Karpas-422 (cell line): ENCODE measurements at places on chromosomes 3 and 15. TPM values are rescaled to one million over a fixed set of nuclear protein-coding genes. Genes with fewer than 3 reads are reported as not detected.
A peak's percentile ranks its signal among the peaks of the same experiment; 100 is the strongest.

GRCh38 chr3:157300094-157300493 lies 136.6 kb upstream of the PTX3 start:
- H3K27ac ChIP-seq = no peak overlapping the region
- DNase-seq = no peak
- no peak overlapping the region for H3K4me3 ChIP-seq
- no peaks in the 10 kb centered on the region for H3K36me3 ChIP-seq
- no peaks in the 10 kb centered on the region for H3K27me3 ChIP-seq

The ZNF717 gene
- total RNA-seq = 11.5 and 25.0 TPM in 2 replicates

DNA sequence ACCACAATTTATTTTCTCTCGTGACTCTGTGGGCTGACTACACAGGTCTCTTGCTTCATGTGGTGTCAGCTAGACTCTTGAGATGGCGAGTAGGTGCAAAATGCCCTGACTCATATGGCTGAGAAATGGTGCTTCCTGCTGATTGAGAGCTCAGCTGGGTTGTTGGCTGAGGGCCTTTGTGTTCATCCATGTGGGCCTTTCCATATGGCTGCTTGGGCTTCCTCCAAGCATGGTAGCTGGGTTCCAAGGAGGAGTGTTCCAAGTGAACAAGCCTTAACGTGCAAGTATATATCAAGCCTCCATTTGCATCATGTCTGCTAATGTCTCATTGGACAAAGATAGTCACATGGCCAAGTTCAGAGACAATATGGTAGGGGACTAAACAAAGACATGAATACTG lies 164.0 kb downstream of the PDCD6IP start:
- H3K36me3 ChIP-seq = no peaks in the 10 kb centered on the region
- DNase-seq = no peak
- H3K27ac ChIP-seq = no peak overlapping the region
- H3K4me3 ChIP-seq = no peak overlapping the region

The GATA2 gene
- not detected in 2 replicates for total RNA-seq

DNA sequence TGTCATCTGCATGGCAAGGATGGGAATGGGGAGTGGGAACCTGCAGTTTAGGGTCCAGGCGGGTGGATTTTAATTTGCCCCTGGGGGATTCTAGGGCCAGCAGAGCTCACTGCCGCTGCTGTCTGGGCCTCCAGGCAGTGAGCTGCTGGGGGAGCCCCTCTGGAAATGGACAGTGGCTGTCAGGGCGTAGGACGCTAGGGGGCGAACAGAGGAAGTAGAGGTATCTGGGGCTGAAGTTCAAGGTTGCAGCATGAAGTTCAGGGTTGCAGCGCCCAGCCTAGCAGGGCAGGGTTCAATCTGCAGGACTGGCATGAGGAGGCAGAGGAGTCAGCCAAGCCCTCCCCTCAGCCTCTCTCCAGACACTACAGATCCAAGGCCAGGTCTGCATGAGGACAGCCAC lies 49.5 kb downstream of the APBA2 start:
- H3K36me3 ChIP-seq = no peaks in the 10 kb centered on the region
- no peak overlapping the region for H3K27ac ChIP-seq
- H3K4me3 ChIP-seq = no peak overlapping the region
- H3K27me3 ChIP-seq = no peaks in the 10 kb centered on the region
- no peaks in the 10 kb centered on the region for H3K4me1 ChIP-seq

DNA sequence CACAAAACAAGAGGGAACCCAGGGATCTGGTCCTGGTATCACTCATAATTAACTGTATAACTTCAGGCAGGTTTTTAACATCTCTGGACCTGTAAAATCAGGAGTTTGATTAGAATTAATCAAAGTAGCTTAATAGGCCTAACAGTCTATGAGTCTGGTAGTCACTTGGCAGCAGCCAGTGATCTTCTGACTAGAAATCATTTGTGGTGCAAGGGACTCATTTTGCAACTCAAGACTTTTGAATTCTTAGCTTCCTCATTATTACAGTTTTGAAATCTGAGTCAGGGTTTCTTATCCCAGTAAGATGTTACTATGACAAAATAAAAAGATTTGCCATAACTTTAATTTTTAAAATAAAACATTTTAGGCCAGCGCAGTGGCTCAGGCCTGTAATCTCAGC lies 70.8 kb downstream of the TMCC1 start:
- DNase-seq = no peak
- peak overlapping the region; percentile 38 for H3K27ac ChIP-seq
- peaks cover 17% of the 10 kb centered on the region for H3K36me3 ChIP-seq
- H3K27me3 ChIP-seq = no peaks in the 10 kb centered on the region
- H3K4me1 ChIP-seq = peaks cover 72% of the 10 kb centered on the region

DNA sequence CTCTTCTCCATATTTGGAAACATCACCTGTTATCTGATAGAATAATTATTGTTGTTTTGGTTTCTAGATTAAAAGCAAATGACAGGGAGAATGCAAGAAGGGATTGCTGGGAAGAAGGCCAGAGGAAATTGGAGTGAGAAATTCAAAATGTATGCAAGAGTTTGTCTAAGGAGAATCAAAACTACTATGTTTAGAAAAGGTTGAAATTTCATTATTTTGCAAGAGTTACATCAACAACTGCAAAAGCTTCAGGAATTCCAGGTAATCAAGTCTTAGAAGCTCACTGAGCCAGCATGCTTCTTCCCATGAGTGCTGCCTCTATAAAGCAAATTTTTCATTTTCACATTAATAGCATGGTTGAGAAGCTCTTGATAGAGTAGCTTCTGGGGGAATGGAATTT lies 177.2 kb upstream of the GBE1 start:
- H3K36me3 ChIP-seq = no peaks in the 10 kb centered on the region
- H3K4me1 ChIP-seq = no peaks in the 10 kb centered on the region
- no peak for DNase-seq
- no peak overlapping the region for H3K4me3 ChIP-seq
- no peak overlapping the region for H3K27ac ChIP-seq

DNA sequence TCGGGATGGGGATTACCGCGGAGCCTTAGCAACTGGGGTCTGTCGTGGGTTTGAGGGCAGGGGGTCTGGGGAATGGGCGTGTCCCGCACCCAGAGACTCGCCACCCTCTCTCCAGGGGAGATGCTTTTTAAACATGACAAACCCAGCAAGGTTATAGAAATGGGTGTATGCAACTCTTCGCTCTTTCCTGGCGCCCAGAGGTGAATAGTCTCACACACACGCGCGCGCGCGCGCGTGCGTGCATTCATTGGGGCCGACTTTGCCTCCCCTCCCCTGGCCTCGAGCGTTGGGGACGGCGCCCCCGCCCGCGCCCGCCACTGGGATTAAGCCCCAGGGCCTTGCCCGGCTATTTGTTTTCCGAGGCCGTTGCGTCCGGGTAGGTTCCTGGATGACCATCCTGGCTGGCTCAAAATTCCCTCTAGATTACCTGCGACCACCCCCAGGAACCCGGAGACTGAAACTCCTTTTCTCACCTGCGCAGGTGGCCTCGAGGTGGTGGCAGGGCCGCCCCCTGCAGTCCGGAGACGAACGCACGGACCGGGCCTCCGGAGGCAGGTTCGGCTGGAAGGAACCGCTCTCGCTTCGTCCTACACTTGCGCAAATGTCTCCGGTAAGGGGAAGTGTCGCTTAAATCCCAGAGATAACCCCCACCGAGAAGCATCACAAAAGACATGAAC lies 777 bp downstream of the GPR160 start:
- H3K36me3 ChIP-seq = no peaks in the 10 kb centered on the region
- DNase-seq = peak; percentile 67
- no peaks in the 10 kb centered on the region for H3K27me3 ChIP-seq
- peak overlapping the region; percentile 52 for H3K27ac ChIP-seq
- peaks cover 31% of the 10 kb centered on the region for H3K4me1 ChIP-seq

DNA sequence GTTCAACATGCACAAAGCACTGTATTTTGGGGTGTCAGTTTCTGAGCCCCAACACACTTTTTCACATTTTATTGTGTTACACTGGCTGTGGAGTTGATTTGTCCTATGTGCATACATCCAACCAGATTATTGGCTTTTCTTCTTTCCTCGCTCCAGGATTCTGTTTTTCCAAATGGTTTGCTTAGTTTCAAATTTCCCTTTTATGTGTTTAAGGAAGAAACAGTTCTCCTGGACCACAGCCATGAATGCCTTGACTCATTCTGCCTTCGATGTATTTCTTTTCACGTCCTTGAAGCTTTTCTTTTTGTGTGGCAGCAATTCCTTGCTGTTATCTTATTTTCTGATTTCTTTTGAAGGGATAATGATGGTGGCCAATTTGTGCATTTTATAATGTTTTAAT lies 53.8 kb downstream of the CACNA2D3 start:
- H3K4me3 ChIP-seq = no peak overlapping the region
- no peak overlapping the region for H3K27ac ChIP-seq
- H3K36me3 ChIP-seq = no peaks in the 10 kb centered on the region
- H3K27me3 ChIP-seq = no peaks in the 10 kb centered on the region

GRCh38 chr3:295166-295565 lies 98.6 kb downstream of the CHL1 start:
- H3K4me3 ChIP-seq = no peak overlapping the region
- no peaks in the 10 kb centered on the region for H3K36me3 ChIP-seq
- 0 out of 2 replicates have a peak, but pooled peaks cover under 1% of the 10 kb centered on the region for H3K4me1 ChIP-seq
- no peak for DNase-seq

DNA sequence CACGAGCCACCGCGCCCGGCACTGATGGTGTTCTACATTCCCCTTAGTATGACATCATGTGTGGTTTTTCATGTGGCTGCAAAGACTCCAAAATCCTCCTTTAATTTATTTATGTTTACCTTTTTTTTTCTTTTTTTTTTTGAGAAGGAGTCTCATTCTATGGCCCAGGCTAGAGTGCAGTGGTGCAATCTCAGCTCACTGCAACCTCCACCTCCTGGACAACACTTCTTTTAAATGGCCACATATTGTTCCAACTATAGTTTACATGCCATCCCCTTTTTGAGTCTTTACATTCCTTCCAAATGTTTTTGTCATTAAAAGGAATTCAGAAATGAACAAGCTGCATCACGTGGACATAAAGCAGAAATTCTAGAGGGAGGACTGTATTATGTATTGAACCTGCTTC lies 10.3 kb upstream of the CDV3 start:
- H3K4me3 ChIP-seq = no peak overlapping the region
- H3K4me1 ChIP-seq = peaks cover 16% of the 10 kb centered on the region
- no peaks in the 10 kb centered on the region for H3K27me3 ChIP-seq

GRCh38 chr15:98009971-98010370 lies 49.5 kb downstream of the ARRDC4 start:
- H3K4me3 ChIP-seq = no peak overlapping the region
- H3K36me3 ChIP-seq = no peaks in the 10 kb centered on the region
- DNase-seq = no peak
- no peak overlapping the region for H3K27ac ChIP-seq

GRCh38 chr3:133460809-133461208 lies 61.0 kb downstream of the BFSP2 start:
- H3K27ac ChIP-seq = peak overlapping the region; percentile 98
- H3K27me3 ChIP-seq = no peaks in the 10 kb centered on the region
- peak; percentile 73 for DNase-seq
- H3K36me3 ChIP-seq = no peaks in the 10 kb centered on the region

The RCN2 gene
- 69.3 and 84.8 TPM in 2 replicates for total RNA-seq

DNA sequence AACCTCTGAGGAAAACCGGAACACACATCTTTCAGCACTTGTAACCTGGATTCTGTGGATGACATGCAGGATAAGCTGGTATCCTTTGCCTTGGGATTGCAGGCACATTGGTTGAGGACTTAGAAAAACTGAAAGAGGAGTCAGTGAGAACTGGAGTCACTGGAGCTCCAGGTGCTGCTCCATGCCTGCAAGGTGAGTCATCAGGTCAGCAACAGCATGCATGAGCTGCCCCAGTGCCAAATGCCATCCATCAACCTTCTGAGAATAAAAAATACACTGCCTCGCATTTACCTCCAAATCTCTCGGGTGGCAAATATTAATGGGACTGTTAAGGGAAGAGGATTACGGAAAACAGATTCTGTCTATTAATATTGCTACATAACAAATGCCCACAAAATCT lies 729.1 kb downstream of the NTRK3 start:
- no peak for DNase-seq
- H3K27me3 ChIP-seq = no peaks in the 10 kb centered on the region
- H3K36me3 ChIP-seq = no peaks in the 10 kb centered on the region
- H3K4me1 ChIP-seq = no peaks in the 10 kb centered on the region

The CRBN gene
- total RNA-seq = 24.3 and 53.8 TPM in 2 replicates

DNA sequence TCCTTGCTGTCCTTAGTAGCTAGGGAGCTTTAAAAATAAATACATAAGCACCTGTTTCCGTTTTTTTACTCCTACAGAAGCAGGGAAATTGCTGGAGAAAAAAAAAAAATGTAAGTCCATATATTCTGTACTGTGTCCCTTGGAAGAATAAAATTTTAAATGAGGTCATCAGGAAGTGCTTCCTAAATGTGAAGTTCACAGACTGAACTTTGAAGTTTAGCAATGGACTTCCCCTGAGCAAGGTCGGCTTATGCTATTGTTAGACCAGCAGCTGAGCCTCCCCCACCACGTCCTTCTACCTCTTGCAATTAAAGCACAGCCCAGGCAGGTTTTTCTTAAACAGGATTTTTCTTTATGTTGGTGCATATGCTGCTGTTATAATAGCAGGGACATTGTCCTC lies 26.3 kb downstream of the LIPC start:
- no peak overlapping the region for H3K27ac ChIP-seq
- no peak overlapping the region for H3K4me3 ChIP-seq
- H3K36me3 ChIP-seq = no peaks in the 10 kb centered on the region
- no peaks in the 10 kb centered on the region for H3K27me3 ChIP-seq

- DNase-seq = peak; percentile 48
- peaks cover 5% of the 10 kb centered on the region for H3K4me1 ChIP-seq
- H3K4me3 ChIP-seq = no peak overlapping the region
- H3K36me3 ChIP-seq = no peaks in the 10 kb centered on the region
These were observed 28.2 kb downstream of the C3orf62 start for GRCh38 chr3:49248840-49249227.

DNA sequence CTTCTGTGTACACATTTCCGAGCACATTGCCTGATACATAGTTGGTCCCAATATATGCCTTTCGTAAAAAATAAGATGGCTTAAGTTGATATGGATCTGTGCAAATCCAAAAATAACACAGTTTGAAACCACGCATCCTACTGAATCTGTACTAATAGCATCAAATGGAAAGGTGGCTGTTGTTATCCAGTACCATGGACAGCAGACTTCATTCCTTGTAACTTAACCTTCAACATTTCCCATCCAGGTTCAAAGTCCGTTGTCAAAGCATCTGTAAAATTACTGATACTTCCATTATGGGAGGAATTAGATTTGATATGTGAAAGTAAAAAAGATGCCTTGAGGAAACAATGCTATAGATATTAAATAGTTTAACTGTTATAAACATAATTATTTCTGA lies 65.5 kb upstream of the C3orf49 start:
- no peak overlapping the region for H3K4me3 ChIP-seq
- peaks cover 13% of the 10 kb centered on the region for H3K4me1 ChIP-seq
- H3K27ac ChIP-seq = no peak overlapping the region

- H3K36me3 ChIP-seq = no peaks in the 10 kb centered on the region
- H3K27me3 ChIP-seq = no peaks in the 10 kb centered on the region
- no peaks in the 10 kb centered on the region for H3K4me1 ChIP-seq
- H3K27ac ChIP-seq = no peak overlapping the region
- no peak for DNase-seq
These were observed 109.5 kb upstream of the PTPRG start for GRCh38 chr3:61451841-61452240.

The ZBTB38 gene
- 18.0 and 38.0 TPM in 2 replicates for total RNA-seq
